ENCODE measurements at places on chromosomes 13 and 19.

DNA sequence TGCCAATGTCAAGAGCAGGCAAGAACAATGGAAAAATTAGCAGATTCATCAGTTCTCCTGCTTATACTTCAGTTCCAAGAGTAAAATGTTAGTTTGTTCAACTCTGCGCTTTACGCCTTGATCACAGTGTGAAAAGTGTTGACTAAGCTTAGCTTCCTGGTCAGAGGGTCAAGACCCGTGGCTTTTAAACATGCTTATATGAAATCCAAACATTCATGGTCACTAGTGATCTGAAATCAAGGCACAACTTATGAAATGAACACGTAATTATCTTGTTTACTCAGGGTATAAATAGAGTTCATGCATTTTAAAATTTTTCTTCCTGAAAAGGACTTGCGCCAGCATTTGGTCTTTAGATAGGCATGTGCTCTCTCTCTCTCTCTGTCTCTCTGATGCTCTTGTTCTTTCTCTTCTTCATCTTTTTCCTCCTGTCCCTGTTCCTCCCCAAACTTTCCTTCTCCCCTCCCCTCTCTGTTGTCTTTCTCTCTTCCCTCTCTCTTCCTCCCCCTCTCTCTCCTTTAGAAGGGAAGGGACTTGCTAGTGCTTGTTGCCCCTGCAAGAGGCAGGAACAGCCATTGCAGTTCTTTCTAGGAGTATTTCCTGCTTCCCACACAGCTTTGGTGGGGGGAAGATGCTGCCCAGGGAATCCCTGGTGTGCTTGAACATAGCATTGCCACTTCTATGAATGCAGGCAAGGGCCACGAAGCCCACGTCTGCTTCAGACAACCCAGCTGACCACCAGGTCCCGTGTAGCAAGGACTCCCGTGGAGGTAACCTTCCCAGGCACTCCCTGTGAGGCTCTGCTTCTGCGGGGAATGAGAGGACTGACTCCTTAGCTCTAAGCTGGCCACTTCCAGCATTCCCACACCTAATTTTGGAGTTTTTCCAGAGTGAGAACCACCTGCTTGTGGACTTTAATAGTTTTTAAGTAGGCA is 7.1 kb upstream of the ZNF536 start:
- DNase-seq = no peak

- no peak for DNase-seq
These were observed at the start of gene GSX1 for GRCh38 chr13:27792393-27793218. GSX1 (plus strand) TSS chr13:27792483; CDS start chr13:27792691, 208 bp downstream.

DNA sequence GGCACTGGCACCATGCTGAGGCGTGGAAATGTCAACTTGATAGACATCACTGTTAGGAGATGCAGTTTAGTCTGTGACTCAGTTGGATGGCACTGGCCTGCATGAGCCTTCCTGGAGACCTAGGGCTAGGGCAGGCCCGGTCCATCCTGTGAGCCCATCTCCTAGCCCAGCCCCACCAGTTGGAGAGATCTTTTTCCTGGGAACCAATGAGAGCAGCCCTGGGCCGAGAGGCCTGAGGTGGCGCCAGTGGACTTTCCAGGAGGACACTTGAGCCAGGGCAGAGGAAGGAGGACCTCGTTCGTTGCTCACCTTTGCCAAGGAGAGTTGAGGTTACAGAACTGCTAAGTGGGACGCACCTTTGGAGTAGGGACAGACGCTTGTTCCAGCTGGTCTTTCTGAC is 100.5 kb upstream of the TEX29 start:
- no peak for DNase-seq

GRCh38 chr13:32910530-32910929 is 105.7 kb upstream of the KL start:
- DNase-seq = peak; percentile 5

- no peak for DNase-seq
These were observed 14.2 kb downstream of the ZNF331 start for GRCh38 chr19:53552001-53552721.

GRCh38 chr13:39419876-39420275 is 183.1 kb downstream of the LHFPL6 start:
- DNase-seq = no peak

- no peak for DNase-seq
These were observed 72.8 kb downstream of the GNG7 start for GRCh38 chr19:2629491-2630351.

GRCh38 chr13:109271555-109272541 is 514.5 kb downstream of the IRS2 start:
- peak; percentile 61 for DNase-seq

DNA sequence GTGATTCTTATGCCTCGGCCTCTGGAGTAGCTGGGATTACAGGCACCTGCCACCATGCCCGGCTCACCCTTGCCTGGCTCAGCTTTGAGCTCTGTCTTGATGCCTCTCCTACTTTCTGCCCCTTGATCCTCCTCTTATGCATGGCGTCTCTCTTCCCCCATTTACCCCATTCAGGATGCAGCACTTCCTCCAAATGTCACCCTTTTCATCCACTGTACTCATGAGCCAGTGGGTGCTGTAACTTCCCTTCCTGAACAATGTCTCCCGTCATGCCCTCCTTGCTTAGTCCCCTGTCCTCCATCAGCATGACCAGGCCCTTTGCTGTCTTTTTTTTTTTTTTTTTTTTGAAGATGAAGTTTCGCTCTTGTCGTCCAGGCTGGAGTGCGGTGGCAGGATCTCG is 3.4 kb upstream of the SIGLEC9 start:
- no peak for DNase-seq

DNA sequence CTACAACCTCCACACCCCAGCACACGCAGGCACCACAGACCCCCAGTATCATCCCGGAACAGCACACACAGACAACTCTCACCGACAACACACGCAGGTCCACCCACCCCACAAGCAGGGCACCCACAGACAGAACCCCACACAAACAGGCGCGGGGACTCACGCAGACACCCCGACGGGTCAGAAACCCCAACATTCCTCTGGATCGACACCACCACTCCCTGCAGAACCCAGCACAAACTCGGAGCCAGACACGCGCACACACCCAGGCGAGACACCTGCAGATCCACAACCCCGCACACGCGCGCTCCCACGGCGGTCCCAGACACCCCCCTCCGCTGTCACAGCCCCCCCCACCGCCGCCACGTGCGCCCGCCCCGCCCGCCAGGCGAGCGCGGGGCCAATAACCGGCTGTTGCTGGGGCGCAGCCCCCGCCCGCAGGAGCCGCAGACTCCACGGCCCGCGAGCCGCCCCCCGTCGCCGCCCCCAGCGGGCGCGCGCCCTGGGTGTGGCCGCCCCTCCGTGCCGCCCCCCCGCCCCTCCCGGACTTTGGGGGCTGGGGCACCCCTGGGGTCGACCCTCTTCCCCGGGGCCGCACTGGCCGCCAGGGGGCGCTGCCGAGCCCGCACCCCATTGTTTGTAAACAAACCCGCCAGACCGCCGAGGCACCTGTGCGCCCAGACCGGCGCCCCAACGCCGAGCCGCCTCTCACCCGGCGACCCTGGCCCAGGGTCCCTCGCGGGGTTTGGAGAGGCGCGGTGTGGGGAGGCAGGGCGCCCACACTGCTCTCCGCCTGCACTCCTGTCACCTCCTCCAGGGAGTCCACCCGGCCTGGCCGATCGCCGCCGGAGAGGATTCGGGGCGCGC is 712 bp downstream of the BBC3 start:
- peak; percentile 38 for DNase-seq

GRCh38 chr13:22118158-22118557 is 447.3 kb downstream of the FGF9 start:
- DNase-seq = no peak

DNA sequence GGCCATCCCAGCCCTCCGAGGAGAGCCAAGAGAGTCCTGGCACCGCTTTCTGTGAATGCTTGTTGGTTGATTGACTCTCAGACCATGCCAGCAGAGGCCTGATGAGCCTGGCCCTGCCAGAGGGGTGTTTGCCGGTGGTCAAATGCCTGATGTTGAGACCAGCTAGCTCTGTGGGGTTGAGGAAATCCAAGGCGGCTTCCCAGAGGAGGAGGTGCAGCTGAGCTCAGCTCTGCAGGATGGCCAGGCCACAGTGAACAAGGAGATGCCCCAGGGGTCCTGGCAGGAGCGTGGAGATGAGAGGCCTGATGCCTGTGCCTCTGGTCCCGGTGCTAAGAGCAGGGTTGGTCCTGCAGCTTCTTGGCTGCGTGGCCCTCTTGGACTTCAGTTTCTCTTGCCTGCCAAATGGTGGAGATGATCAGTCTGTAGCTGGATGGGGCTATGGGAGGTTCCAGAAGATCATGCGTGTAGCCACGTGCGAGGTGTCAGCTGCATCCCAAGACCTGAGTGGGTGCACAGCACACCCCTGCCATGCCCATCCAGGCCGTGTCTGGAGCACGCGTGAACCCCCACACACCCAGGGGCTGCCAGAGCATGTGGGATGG is 16.8 kb downstream of the NFIC start:
- DNase-seq = no peak

DNA sequence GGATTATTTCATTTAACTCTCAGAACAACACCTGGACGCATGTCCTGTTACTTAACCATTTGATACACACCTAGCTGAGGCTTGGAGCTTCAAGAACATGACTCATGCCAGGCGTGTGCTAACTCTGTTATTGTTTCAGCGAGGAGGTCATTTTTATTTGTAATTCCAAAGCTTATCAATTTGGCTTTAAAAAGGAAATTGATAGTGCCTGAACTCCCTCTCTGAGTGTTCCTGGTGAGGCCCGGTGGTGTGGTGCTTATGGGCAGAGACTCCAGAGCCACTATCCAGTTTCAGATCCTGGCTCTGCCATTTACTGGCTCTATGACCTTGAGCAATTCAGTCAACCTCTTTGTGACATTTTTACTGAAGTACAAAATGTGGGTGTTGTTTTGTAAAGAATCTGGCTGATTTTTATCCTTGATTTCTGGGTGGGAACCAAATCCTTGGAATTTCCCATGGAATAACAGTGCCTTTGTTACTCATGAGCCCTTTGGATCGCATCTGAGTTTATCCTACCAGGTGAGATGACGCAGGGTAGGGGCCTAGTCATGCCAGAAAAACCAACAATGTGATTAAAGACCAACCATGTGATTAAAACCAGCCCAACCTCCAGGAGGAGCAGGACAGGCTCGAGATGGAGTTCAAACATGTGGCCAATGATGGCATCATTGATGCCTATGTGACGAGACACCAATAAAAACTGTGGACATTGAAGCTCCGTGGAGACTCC is 198.8 kb downstream of the MYO16 start:
- peak; percentile 57 for DNase-seq

DNA sequence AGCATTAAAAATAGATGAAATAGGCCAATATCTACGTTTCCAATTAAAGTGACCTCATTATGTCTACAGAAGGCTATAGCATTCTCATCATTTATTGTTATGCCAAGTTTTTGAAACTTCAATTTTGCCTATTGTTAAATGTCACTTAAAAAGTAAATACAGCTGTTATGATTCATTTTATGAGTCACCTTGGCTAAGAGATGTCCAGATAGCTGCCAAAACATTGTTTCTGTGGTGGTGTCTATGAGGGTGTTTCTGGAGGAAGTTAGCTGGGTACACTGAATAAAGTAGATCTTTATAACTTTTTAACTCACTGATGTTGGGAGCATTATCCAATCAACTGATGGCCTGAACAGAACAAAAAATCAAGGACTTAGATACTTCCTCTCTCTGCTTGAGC is 1209.7 kb upstream of the PCDH9 start:
- peak; percentile 1 for DNase-seq

- DNase-seq = peak; percentile 47
These were observed 2.2 kb downstream of the ABCC4 start for GRCh38 chr13:95298971-95299621.

DNA sequence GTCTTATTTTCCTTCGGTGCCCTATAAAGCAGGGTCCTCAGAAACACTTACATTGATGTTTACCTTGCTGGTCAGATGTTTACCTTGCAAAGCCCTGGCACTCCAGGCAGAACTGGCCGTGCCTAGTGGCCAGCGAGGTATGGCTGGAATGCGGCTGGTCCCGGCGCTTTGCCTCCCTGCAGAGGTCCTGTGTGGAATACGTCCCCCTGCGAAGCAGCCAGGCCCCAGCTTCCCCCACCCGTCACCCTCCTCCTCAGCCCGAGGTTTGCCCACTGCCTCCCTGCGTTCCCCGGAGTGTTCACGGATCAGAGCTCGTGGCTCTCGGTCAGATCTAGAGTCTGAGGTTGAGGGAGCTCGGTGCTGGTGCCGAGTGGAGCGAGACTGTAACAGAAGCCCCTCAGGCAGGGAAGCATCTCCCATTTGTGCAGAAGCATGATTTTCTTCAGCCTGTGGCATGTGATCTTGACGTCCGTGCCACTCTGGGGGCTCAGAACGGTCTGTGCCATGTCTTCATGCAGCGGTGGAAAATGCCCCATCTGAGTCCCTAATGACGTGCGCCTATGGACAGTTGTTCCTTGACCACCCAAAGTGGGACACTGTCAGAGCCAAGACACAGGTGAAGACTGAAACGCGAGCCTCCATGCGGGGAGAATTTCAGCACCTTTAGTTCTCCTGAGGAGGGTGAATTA is 54.8 kb upstream of the SOX1 start:
- no peak for DNase-seq

GRCh38 chr19:5681391-5682106 is 722 bp downstream of the HSD11B1L start:
- DNase-seq = no peak

DNA sequence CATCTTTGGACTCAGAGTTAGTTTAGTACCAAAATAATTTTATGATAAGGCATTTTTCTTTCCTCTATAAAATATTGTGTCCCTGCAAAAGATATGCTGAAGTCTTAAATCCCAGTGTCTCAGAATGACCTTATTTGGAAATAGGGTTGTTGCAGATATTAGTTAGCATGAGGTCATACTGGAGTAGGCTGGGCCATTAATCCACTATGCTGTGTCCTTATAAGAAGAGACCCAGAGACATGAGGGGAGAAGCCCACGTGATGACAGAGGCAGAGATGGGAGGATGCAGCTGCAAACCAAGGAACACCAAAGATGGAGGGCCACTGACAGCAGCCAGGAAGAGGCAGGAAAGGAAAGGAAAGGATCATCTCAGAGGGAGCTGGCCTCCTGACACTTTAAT is 6.4 kb downstream of the POGLUT2 start:
- DNase-seq = no peak

- no peak for DNase-seq
These were observed 34.5 kb downstream of the C13orf46 start for GRCh38 chr13:113939129-113939943.

- DNase-seq = no peak
These were observed 33.8 kb downstream of the COL4A2 start for GRCh38 chr13:110340812-110341444.

DNA sequence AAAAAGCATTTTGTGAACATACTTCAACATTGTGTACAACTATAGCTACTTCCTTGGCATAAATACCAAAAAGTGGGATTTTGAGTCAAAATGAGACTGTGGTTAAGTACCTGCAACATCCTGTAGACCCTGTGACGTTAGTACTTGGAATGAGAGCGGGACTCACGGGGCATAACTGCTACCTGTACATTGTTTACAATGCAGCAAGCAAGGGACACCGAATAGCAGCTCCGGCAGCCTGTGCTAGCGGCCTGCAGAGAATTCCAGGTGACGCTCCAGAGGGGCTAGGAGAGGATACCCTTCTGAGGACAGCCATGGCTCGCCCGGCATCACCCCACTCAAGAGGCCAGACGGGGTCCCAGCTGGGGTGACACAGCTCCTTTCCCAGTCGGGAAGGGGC is 824 bp upstream of the ZNF331 start:
- no peak for DNase-seq

GRCh38 chr19:1955171-1956121 is 14.5 kb downstream of the CSNK1G2 start:
- no peak for DNase-seq

All from LoVo (cell line).